ENCODE measurements at places on chromosomes 16 and 17. TPM values are rescaled to one million over a fixed set of nuclear protein-coding genes. Genes with fewer than 3 reads are reported as not detected.
A peak's percentile ranks its signal among the peaks of the same experiment; 100 is the strongest.

DNA sequence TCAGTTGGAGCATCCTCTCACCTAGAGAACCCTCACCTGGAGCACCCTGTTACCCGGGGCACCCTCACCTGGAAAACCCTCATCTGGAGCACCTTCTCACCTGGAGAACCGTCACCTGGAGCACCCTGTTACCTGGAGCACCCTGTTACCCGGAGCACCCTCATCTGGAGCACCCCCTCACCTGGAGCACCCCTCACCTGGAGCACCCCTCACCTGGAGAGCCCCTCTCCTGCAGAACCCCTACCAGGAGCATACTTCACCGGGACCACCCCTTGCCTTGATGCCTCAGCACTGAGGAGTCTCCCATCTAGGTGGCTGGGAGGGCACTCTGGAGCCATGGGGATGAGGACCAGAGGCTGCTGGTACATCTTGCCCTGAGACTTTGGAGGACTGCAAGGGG is 3.4 kb upstream of the FBXL16 start:
- peaks cover 3% of the 10 kb centered on the region for H3K4me1 ChIP-seq
- H3K36me3 ChIP-seq = no peaks in the 10 kb centered on the region
- H3K27me3 ChIP-seq = peaks cover 39% of the 10 kb centered on the region
- DNase-seq = no peak

Gene ENPP7
- total RNA-seq = 0.10 TPM

DNA sequence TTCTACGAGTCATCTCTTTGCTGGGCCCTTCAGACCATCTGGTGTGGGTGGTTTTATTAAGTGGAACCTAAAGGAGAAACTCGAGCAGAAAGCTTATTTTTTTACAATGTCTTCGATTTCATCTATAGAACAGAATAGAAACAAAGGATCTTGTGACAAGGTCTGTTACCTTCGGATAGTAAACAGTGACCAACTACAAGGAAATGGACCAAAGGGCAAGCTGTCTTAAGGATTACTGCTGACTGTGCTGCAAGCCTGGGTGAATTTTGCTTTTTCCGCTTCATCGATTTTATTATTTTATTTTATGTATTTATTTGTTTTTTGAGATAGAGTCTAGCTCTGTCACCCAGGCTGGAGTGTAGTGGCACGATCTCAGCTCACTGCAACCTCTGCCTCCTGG is 348.9 kb upstream of the ERCC4 start:
- no peak overlapping the region for H3K27ac ChIP-seq
- H3K36me3 ChIP-seq = no peaks in the 10 kb centered on the region
- no peaks in the 10 kb centered on the region for H3K27me3 ChIP-seq
- no peak overlapping the region for H3K4me3 ChIP-seq
- no peaks in the 10 kb centered on the region for H3K4me1 ChIP-seq

DNA sequence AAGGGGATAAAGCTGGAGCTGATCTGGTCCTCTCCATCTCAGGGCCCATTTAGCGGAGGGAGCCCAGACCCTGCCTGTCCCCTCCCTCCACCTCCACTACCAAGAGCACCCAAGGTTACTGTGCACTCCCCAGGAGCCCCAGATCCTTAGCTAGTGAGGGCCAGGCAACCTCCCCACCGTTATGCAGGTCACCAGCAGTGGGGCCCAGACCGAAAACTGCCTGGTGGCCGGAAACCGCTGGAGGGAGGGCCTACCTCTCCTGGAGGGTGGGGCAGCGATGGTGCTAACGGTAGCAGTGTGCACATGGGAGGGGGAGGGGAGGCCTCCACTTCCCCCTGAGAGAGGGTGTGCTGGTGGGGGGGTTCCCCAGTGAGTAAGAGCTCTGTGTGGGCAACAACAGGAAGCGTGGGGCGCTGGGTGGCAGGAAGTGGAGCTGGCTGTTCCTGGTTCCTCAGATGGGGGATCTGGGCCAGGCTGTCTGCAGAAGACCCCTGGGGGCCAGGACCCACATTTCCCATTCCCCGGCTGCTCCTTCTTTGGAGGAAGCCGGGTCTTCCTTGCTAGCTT is 4.4 kb downstream of the FMNL1 start:
- peak overlapping the region; percentile 100 for H3K4me3 ChIP-seq
- no peaks in the 10 kb centered on the region for H3K27me3 ChIP-seq
- peaks cover 67% of the 10 kb centered on the region for H3K36me3 ChIP-seq
- peaks cover 59% of the 10 kb centered on the region for H3K4me1 ChIP-seq
- peak overlapping the region; percentile 99 for H3K27ac ChIP-seq
- peak; percentile 98 for DNase-seq

DNA sequence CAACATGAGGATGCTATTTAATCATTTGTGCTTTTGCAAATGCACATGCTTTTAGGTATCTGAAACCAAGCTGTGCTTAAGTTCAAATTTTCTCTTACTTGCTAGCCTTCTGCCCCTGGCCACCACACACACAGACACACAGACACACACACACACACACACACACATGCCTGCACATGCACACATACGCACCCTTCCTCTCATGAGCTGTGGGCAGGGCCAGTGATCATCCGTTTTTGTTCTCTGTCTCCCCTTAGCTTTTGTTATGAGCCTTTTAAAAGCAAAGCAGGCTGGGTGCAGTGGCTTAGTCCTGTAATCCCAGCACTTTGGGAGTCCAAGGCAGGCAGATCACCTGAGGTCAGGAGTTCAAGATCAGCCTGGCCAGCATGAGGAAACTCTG is 34.2 kb downstream of the CD300LF start:
- DNase-seq = no peak
- no peak overlapping the region for H3K27ac ChIP-seq
- no peak overlapping the region for H3K4me3 ChIP-seq
- H3K4me1 ChIP-seq = peaks cover 19% of the 10 kb centered on the region
- no peaks in the 10 kb centered on the region for H3K36me3 ChIP-seq

GRCh38 chr17:75404223-75404730 is 1.2 kb downstream of the GRB2 start:
- H3K36me3 ChIP-seq = peaks cover 17% of the 10 kb centered on the region
- H3K4me3 ChIP-seq = peak overlapping the region; percentile 95
- DNase-seq = peak; percentile 60
- H3K27me3 ChIP-seq = no peaks in the 10 kb centered on the region
- H3K4me1 ChIP-seq = peaks cover 43% of the 10 kb centered on the region
- H3K27ac ChIP-seq = peak overlapping the region; percentile 96

DNA sequence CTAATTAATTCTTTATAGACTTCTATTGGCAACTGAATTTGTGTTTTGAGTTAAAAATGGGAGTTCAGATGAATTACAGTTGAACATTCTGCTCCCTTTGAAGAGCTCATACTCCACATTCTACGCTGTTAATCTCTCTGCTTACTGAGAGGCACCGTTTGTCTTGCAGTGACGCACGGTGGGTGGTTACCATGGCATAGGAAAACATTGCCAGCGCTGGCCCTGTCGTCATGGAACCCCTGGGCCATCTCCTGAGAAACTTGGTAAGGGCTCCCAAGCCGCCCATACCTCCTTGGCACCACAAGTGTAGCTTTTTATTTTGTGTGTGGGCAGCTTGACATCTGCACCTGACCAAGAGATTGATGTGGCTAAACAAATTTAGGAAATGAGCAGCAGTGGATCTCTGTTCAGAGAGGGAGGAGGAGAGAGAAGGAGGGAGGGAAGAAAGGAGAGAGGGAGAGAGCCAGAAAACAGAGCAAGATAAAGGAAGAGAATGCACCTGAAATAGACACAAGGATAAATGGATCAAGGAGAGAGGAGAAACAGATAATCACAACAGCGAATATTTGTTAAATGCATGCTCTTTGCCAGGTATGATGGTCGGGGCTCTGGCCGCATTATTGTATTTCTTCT is 398.5 kb downstream of the HAPSTR1 start:
- H3K27me3 ChIP-seq = no peaks in the 10 kb centered on the region
- no peak overlapping the region for H3K27ac ChIP-seq
- DNase-seq = no peak
- H3K36me3 ChIP-seq = no peaks in the 10 kb centered on the region
- no peak overlapping the region for H3K4me3 ChIP-seq

GRCh38 chr16:57372372-57373116 is at the start of gene CX3CL1:
Gene CX3CL1, plus strand, starts transcription at chr16:57372490. Its CDS starts 79 bp downstream, at chr16:57372569.
- no peak for DNase-seq
- no peak within 1 kb of the TSS for H3K27ac ChIP-seq
- peaks cover 4% of the 10 kb centered on the region for H3K4me1 ChIP-seq
- no peak within 1 kb of the TSS for H3K4me3 ChIP-seq
- peaks cover 10% of the 10 kb centered on the region for H3K27me3 ChIP-seq

Gene CACNA1H
- 0.83 TPM for total RNA-seq

- peaks cover 2% of the 10 kb centered on the region for H3K27me3 ChIP-seq
- no peaks in the 10 kb centered on the region for H3K4me1 ChIP-seq
- H3K36me3 ChIP-seq = no peaks in the 10 kb centered on the region
- no peak overlapping the region for H3K27ac ChIP-seq
- peak; percentile 11 for DNase-seq
Observed at GRCh38 chr17:30570596-30571265, 93.5 kb downstream of the GOSR1 start.

GRCh38 chr17:68054296-68054900 is 18.9 kb downstream of the KPNA2 start:
- no peak overlapping the region for H3K4me3 ChIP-seq
- H3K4me1 ChIP-seq = peaks cover 1% of the 10 kb centered on the region

Gene USP43
- 0.25 TPM for total RNA-seq

GRCh38 chr17:41520821-41521521 is 2.3 kb upstream of the KRT15 start:
- no peak for DNase-seq
- no peak overlapping the region for H3K4me3 ChIP-seq
- H3K27me3 ChIP-seq = peaks cover 5% of the 10 kb centered on the region
- H3K36me3 ChIP-seq = no peaks in the 10 kb centered on the region
- no peak overlapping the region for H3K27ac ChIP-seq

DNA sequence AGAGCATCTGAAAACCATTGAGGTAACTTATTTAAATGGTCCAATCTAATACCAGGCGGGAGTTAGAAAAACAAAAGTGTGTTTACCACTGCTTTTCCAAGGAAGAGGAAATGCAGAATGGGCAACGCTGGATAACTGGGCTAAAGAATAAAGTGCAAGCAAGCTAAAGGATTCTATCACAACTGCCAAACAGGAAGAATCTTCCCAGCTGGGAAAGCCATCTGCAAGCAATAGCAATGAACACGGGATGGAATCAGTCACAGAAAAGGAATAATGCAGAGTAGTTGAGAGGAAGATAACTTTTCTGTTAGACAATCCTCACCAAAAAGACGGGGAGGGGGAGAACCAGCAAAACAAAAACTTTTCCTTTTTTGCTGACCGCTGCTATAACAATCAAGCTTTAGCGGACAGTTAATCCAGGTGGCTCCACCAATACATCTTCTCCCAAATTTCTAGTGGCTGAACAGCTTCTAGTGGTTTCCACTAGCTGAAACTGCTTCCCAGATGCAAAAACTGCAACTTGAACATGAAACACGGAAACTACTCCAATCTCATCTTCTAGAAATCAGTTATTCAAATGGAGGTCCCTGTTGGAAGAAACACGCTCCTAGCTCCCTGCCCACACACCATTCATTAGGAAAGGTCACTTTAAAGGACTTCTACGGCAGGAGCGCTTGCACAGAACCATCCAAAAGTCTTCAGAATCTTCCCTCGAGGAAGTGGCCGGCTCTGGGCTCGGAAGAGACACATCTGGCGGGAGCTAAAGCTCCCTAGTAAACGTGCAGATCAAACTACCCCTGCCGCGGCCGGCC is 929 bp downstream of the TMEM11 start:
- peak overlapping the region; percentile 86 for H3K4me3 ChIP-seq
- no peaks in the 10 kb centered on the region for H3K27me3 ChIP-seq
- DNase-seq = no peak
- peaks cover 61% of the 10 kb centered on the region for H3K4me1 ChIP-seq
- H3K36me3 ChIP-seq = peaks cover 24% of the 10 kb centered on the region
- H3K27ac ChIP-seq = peak overlapping the region; percentile 81

GRCh38 chr16:56866955-56867830 is 2.2 kb downstream of the SLC12A3 start:
- no peak overlapping the region for H3K27ac ChIP-seq
- H3K27me3 ChIP-seq = no peaks in the 10 kb centered on the region
- peaks cover 16% of the 10 kb centered on the region for H3K4me1 ChIP-seq
- no peaks in the 10 kb centered on the region for H3K36me3 ChIP-seq
- no peak overlapping the region for H3K4me3 ChIP-seq

DNA sequence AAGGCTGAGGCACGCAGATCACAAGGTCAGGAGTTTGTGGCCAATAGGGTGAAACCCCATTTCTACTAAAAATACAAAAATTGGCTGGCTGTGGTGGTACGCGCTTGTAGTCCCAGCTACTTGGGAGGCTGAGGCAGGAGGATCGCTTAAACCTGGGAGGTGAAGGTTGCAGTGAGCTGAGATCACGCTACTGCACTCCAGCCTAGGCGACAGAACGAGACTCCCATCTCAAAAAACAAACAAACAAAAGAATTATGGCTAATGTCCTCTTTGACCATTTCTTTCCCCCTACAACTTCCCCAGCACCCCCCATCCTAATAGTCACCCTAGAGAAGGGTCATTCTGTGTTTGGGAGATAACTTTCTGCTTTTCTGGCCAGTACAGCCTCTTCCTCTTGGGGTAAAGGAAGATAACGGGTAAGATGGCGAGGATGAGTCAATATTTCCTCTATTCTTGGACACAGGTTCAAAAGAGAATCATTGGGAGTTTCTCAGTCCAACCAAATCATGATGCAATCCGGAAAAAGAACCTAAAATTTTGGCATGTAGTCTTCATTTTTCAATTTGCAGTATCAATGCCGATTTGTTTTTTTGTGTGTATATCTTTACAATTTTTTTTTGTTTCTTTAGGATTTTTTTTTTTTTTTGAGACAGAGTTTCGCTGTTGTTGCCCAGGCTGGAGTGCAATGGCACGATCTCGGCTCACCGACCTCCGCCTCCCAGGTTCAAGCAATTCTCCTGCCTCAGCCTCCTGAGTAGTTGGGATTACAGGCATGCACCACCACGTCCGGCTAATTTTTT is 107.6 kb upstream of the MED13 start:
- peaks cover 3% of the 10 kb centered on the region for H3K27me3 ChIP-seq
- DNase-seq = no peak
- H3K4me1 ChIP-seq = no peaks in the 10 kb centered on the region
- H3K4me3 ChIP-seq = no peak overlapping the region
- H3K36me3 ChIP-seq = no peaks in the 10 kb centered on the region
- no peak overlapping the region for H3K27ac ChIP-seq

DNA sequence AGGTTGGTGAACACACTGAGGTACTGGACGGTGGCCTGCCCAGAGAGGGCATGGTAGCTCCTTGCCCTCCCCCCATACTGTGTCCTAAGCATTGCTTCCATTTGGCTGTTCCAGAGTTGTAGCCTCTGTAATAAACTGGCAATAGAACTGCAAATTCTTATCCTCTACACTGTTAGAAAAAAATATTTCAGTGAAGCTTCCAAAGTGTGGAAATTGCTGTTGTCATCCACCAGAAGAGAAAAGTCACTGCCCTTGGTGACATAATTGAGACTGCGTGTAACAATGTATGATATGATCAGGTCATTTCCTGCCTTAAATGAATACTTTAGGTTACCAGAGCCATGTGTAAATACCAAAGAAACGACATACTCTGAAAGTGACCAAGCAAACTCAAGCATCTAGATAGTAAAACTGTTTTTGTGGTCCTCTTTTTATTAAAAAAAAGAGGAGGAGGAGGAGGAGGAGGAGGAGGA is 65.9 kb downstream of the CEP95 start:
- H3K4me1 ChIP-seq = peaks cover 13% of the 10 kb centered on the region
- H3K36me3 ChIP-seq = peaks cover 18% of the 10 kb centered on the region
- no peak for DNase-seq
- H3K4me3 ChIP-seq = no peak overlapping the region
